ENCODE measurements at places on chromosomes 7 and 10. TPM values are rescaled to one million over a fixed set of nuclear protein-coding genes. Genes with fewer than 3 reads are reported as not detected.

The HSPA12A gene
- 0.30 TPM for total RNA-seq

GRCh38 chr7:37027557-37028341 lies 303.5 kb upstream of the AOAH start:
- no peak overlapping the region for H3K4me3 ChIP-seq
- no peaks in the 10 kb centered on the region for H3K36me3 ChIP-seq
- no peaks in the 10 kb centered on the region for H3K27me3 ChIP-seq
- DNase-seq, result no peak

GRCh38 chr7:54860003-54860775 lies 101.2 kb upstream of the SEC61G start:
- no peak overlapping the region for H3K27ac ChIP-seq
- no peaks in the 10 kb centered on the region for H3K36me3 ChIP-seq
- DNase-seq, result no peak
- H3K4me3 ChIP-seq, result no peak overlapping the region

The MAGI2 gene
- total RNA-seq, result 5.8 TPM

GRCh38 chr10:43689955-43690771 lies 41.5 kb upstream of the ZNF32 start:
- no peak overlapping the region for H3K4me3 ChIP-seq
- no peaks in the 10 kb centered on the region for H3K36me3 ChIP-seq
- peak overlapping the region; percentile 7 for H3K27ac ChIP-seq
- H3K4me1 ChIP-seq, result peaks cover 31% of the 10 kb centered on the region
- DNase-seq, result peak; percentile 74
- H3K27me3 ChIP-seq, result no peaks in the 10 kb centered on the region

GRCh38 chr7:143914938-143915652 lies 13.1 kb upstream of the TCAF1 start:
- no peak overlapping the region for H3K4me3 ChIP-seq
- peaks cover 14% of the 10 kb centered on the region for H3K27me3 ChIP-seq
- no peaks in the 10 kb centered on the region for H3K36me3 ChIP-seq
- DNase-seq, result no peak
- no peak overlapping the region for H3K27ac ChIP-seq

GRCh38 chr7:65798111-65799075 lies 74.5 kb upstream of the VKORC1L1 start:
- peak overlapping the region; percentile 85 for H3K27ac ChIP-seq
- H3K36me3 ChIP-seq, result no peaks in the 10 kb centered on the region
- H3K27me3 ChIP-seq, result no peaks in the 10 kb centered on the region
- peaks cover 50% of the 10 kb centered on the region for H3K4me1 ChIP-seq
- peak; percentile 87 for DNase-seq

DNA sequence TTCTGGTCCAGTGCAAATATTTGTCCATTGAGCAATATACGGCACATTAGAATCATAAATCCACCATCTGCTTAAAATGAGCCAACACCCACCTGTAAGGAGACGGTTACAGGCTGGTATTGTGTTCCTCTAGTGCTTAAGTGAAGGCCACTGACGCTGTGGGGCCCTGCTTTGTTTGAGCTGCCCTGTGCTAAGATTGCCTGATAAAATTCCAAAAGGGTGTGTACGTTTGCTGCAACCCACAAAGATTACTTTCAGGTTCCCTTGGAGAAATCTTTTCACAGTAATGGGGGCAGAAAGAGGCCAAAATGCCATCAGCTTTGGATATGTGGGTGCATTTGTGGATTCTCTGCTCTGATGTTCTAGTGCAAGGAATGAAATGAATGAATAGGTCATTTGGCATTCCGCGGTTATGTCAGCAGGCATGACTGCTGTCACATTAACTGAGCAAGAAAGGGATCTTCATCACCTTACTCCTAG lies 34.4 kb downstream of the AGR3 start:
- H3K4me3 ChIP-seq, result no peak overlapping the region
- no peak for DNase-seq
- peaks cover 10% of the 10 kb centered on the region for H3K4me1 ChIP-seq
- H3K36me3 ChIP-seq, result no peaks in the 10 kb centered on the region
- H3K27ac ChIP-seq, result no peak overlapping the region
- peaks cover 1% of the 10 kb centered on the region for H3K27me3 ChIP-seq

The GARIN1A gene
- 3.6 TPM for total RNA-seq

GRCh38 chr10:88347597-88348304 lies 235.4 kb downstream of the RNLS start:
- no peak for DNase-seq
- no peak overlapping the region for H3K27ac ChIP-seq
- H3K4me1 ChIP-seq, result no peaks in the 10 kb centered on the region
- no peaks in the 10 kb centered on the region for H3K36me3 ChIP-seq

The SOSTDC1 gene
- total RNA-seq, result not detected

GRCh38 chr10:33070101-33070500 lies 112.1 kb upstream of the ITGB1 start:
- DNase-seq, result no peak
- H3K27me3 ChIP-seq, result no peaks in the 10 kb centered on the region
- H3K36me3 ChIP-seq, result no peaks in the 10 kb centered on the region

The GIMAP8 gene
- 67.5 TPM for total RNA-seq

The KEL gene
- 1.2 TPM for total RNA-seq

DNA sequence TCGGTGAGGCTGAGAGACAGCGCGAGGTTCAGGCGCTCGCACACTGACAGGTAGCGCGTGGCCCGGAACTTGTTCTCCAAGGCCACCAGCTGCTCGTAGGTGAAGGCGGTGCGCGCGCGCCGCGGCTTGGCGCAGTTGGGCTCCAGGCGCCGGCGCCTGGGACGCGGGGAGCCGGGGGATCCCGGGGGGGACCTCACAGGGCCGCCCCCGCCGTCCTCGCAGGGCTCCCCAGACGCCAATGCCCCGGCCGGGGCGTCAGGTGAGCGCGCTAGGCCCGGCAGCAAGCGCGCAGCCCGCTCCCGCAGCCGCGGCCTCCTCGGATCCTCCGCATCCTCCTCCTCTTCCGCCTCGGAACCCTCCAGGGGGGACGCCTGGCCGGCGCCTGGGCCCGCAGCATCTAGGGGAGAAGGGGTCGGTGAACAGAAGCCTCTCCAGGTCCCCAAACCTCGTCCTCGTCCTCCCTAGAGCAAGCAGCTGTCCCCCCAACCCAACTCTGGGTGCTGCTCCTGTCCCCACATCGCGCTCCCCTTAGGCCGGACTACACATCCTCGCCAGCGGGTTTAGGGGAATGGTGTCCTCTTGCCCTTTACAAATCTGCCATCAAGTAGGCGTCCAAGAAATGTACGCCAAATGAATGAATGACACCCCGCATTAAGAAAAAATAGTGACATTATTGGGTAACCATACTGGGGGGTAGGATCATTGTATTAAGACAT lies 1.9 kb downstream of the NKX1-2 start:
- peaks cover 2% of the 10 kb centered on the region for H3K4me1 ChIP-seq
- no peak for DNase-seq
- H3K27ac ChIP-seq, result no peak overlapping the region

The AKR1C4 gene
- total RNA-seq, result not detected

The ERVW-1 gene
- total RNA-seq, result not detected

The TAS2R38 gene
- not detected for total RNA-seq

DNA sequence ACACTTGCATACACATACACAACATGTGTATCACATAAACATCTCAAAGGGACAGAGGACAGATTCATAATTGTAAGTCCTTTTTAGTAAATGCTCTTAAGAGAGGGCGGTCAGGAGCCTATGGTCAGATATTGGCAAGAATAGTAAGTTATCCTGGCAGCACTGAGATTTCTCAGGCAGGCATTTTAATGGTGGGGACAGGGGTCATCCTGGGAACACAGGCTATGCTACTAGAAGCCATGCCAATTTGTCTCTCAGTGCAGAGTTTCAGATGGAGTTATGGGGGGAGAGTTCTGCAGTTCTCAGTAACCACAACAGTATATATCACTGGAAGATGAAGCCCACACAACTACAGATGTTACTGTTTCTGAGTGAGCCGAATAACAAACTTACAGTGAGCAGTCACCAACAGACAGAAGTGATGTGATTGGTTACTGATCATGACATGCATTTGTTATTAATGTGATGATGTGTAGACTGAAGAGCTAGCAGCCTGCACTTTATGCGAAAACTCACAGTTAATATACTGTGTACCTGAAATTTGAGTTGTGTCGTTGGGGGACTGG lies 16.4 kb downstream of the ZNF487 start:
- H3K27me3 ChIP-seq, result no peaks in the 10 kb centered on the region
- no peaks in the 10 kb centered on the region for H3K36me3 ChIP-seq
- H3K4me3 ChIP-seq, result no peak overlapping the region
- DNase-seq, result no peak
- peaks cover 12% of the 10 kb centered on the region for H3K4me1 ChIP-seq

The SPDYE2 gene
- not detected for total RNA-seq

DNA sequence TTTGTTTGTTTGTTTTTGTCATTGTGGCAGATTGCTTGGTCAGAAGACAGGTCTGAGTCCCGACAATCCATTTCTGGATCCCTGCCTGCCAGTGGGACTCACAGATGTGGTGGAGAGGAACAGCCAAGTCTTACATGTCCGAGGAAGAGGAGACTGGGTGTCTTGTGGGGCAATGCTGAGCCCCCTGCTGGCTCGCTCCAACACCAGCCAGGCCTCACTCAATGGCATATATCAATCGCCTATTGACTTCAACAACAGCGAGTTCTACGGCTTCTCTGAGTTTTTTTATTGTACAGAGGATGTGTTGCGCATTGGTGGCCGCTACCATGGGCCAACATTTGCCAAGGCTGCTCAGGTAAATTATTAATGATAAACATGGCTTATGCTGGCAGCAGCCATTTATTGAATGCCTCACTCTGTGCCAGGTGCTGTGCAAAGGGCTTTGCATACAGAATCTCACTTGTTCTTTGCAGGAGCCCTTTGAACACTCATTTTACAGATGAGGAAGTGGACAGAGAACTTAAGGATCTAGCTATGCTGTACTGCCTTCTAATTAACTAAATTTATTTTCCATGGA lies 33.3 kb downstream of the COX15 start:
- no peak overlapping the region for H3K4me3 ChIP-seq
- H3K36me3 ChIP-seq, result peaks cover 15% of the 10 kb centered on the region
- DNase-seq, result peak; percentile 7
- H3K4me1 ChIP-seq, result no peaks in the 10 kb centered on the region
- H3K27me3 ChIP-seq, result no peaks in the 10 kb centered on the region
- no peak overlapping the region for H3K27ac ChIP-seq

DNA sequence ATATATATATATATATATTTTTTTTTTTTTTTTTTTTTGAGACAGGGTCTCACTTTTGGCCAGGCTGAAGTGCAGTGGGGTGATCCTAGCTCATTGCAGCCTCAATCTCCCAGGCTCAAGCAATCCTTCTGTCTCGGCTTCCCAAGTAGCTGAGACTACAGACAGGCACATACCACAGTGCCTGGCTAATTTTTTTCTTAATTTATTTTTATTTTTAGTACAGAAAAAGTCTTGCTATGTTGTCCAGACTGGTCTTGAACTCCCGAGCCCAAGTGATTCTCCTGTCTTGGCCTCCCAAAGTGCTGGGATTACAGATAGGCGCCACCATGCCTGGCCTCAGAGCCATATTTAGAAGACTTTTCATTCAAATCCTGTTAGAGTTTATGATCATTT lies 79.6 kb downstream of the PRTFDC1 start:
- no peaks in the 10 kb centered on the region for H3K27me3 ChIP-seq
- H3K4me1 ChIP-seq, result peaks cover 5% of the 10 kb centered on the region
- DNase-seq, result no peak
- H3K4me3 ChIP-seq, result no peak overlapping the region
- no peaks in the 10 kb centered on the region for H3K36me3 ChIP-seq

DNA sequence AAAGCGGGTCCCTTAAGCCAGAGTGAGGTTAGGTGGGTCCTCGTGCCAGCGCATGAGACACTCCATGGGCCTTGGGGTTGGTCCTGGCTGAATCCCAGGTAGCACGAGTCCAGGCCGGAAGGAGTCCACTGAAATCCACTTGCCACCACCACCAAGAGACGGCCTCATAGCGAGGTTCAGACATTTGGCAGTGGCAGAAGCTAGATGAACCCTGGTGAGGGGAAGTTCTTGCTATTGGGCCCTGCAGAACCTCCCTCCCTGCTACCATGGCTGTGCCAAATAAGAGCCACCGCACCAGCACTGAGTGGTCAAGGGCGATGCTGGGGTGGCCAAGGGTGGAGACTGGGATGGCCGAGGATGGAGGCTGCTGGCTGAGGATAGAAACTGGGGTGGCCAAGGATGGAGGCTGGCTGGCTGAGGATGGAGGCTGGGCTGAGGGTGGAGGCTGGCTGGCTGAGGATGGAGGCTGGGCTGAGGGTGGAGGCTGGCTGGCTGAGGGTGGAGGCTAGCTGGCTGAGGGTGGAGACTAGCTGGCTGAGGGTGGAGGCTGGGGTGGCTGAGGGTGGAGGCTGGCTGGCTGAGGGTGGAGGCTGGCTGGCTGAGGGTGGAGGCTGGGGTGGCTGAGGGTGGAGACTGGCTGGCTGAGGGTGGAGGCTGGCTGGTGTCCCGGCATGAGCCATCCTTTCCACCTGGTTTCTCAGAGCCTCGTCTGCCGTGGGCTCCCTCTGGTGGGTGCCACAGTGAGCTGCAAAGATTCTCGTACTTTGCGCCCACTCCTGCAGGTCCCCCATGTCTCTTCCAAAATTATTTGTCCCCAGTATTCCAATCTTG lies 88.2 kb downstream of the ELFN1 start:
- no peak for DNase-seq
- no peak overlapping the region for H3K27ac ChIP-seq
- H3K36me3 ChIP-seq, result no peaks in the 10 kb centered on the region
- H3K4me3 ChIP-seq, result no peak overlapping the region

DNA sequence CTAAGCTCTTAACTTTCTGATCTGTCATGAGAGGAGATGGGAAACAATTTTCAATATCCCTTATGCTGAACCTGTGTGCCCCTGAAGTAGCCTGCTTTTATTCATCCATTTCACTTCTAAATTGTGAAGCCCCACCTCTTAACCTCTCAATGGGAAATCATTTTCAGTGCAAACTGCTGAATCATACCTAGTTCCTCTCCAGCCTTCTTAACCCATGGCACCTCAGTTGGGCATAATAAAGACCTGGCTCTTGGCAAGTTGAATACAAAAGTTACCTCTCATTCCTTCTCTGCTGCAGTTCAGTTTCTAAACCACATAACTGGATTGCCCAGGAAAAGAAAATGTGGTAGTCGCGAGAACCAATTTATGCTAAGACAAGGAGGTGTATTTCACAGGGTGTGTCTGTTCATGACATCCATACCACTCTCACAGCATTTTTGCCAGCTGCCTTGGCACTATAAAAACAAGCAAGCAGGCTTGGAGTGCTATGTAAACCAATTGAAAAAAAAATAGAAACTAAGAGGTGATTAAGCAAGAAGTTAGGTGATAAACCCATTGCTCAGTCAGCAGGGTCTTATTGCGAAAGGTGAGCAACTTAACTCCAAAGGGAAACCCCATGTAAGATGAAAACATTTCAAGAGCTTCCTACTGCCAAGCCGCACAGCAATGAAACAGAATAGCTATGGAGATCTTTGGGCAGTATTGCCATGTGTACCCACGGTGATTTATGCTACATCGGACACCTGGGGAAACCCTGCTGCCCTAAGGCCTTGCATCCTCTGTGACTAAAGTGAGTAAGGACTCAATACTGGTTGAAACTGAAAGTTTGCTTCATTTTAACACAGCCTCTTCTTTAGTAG lies 57.0 kb upstream of the DKK1 start:
- no peaks in the 10 kb centered on the region for H3K27me3 ChIP-seq
- H3K4me3 ChIP-seq, result no peak overlapping the region
- H3K36me3 ChIP-seq, result no peaks in the 10 kb centered on the region
- DNase-seq, result no peak
- no peak overlapping the region for H3K27ac ChIP-seq
- H3K4me1 ChIP-seq, result no peaks in the 10 kb centered on the region

- DNase-seq, result no peak
- H3K27me3 ChIP-seq, result peaks cover 72% of the 10 kb centered on the region
- no peaks in the 10 kb centered on the region for H3K4me1 ChIP-seq
- H3K4me3 ChIP-seq, result no peak overlapping the region
- H3K36me3 ChIP-seq, result no peaks in the 10 kb centered on the region
These were observed 2.8 kb downstream of the FGF8 start for GRCh38 chr10:101772895-101773761.

GRCh38 chr10:79938728-79939406 lies 10.0 kb downstream of the SFTPD start:
- H3K36me3 ChIP-seq, result no peaks in the 10 kb centered on the region
- H3K4me3 ChIP-seq, result no peak overlapping the region
- peaks cover 9% of the 10 kb centered on the region for H3K4me1 ChIP-seq
- DNase-seq, result no peak
- H3K27me3 ChIP-seq, result peaks cover 2% of the 10 kb centered on the region
